NCI-H82 (cell line): ENCODE measurements at places on chromosomes 3 and 15.

- DNase-seq, result no peak
Measured at GRCh38 chr3:57986261-57986660, 22.0 kb upstream of the FLNB start.

DNA sequence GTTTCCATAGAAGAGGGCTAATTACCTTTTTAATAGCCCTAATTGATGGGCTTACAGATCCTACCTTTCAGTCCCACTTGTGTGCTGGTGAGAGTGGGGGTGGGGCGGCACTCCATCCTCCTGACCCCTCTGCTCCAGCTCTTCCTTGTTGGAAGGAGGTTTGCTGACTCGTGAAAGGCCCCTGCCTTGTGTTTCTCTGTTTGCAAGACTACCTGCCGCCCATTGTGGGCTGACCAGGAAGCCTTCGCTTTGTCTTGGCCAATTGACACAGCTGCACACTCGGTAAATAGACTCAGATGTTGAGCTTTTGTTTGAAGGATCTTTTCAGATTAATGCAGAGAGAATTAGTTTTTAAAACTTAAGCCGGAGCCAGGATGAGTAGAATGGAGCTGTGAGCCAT, 197.3 kb upstream of the HES1 start:
- DNase-seq, result peak; percentile 46

- DNase-seq, result peak; percentile 70
Measured at GRCh38 chr3:129106320-129106719, 15.3 kb downstream of the RAB43 start.

DNA sequence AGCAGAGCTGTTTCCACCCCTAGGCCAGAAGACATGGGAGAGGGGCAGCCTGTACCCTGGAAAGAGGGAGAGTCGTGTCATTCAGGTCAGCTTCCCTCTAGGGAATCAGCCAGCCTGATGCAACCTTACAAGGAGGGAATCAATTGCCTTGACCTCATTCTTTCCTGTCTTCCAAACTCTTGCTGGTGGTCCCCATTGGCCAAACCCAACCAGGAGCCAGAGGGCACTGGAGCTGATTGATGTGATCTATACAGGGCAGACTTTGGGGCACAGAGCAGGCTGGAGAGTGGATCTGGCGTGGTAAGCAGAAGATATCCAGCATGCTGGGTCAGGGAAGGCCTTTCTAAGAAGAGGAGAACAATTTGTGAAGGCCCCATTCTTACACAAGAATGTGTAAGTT, 19.1 kb upstream of the MAGEF1 start:
- DNase-seq, result no peak

DNA sequence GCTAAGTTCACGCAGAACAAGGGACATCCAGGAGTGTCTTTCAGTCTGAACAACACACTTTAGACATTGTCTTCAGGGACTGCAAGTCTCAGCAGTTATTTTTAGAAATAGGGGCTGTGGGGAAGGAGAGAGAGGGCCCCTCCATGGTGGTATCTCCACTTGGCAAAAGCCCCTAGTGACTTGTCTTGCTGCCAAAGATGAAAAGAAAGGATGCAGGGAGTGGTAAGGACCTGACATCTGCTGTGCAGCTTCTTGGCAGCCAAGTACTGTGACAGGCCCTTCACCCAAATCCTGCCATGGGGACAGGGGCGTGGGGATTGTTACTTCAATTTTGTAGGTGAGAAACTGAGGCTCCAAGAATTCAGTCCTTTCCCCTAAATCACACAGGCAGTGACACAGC, 21.0 kb upstream of the SEMA6D start:
- DNase-seq, result no peak

DNA sequence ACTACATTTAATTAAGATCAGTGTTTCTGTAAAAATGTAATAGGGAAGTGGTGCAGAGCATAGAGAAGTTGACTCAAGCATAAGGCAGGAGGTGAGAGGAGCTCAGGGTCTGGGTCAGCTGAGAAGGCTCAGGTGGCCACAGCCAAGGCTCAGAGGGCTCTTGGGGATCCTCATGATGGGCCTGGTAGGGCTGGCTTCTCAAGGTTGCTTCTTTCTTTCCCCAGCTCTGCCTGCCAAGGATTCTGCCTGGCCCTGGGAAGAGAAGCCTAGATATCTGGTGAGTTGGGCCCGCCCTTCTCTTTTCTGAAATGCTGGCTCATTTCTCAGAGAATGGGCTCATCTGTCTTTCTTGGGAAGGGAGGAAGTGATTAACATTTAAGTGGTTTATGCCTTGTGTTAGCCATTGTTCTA, 6.5 kb downstream of the ZNF589 start:
- DNase-seq, result peak; percentile 69

- no peak for DNase-seq
Measured at GRCh38 chr3:52998771-52999513, 46.9 kb downstream of the SFMBT1 start.

DNA sequence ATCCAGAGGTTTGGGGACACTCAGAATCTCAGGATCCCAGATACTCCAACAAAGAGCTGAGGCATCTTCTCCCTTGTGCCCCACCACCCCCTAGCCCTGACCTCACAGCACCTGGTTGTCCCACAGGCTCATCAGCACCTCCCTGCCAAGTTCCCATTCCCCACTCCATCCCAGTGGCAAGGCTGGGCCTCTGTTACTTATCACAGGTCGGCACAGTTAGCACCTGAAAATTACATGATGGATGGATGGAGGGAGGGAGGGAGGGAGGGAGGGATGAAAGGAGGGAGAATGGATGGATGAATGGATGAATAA, 12.8 kb downstream of the MYL3 start:
- no peak for DNase-seq

DNA sequence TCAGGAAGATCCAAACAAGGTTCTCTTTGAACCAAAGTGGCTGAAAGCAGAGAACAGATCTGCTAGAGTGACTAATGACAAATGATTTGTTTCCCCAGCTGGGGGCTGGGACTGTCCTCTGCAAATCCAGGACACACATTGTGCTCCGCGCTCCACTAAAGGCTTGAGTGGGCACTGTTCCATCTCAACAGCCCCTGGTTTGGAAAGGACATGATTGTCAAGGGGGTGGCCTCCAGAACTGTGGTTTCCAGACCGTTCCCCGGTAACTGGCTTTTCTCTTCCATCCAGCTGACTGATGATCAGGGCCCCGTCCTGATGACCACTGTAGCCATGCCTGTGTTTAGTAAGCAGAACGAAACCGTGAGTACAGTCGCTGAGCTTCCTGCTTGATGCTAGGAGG, 91.0 kb downstream of the LRTM1 start:
- DNase-seq, result no peak

DNA sequence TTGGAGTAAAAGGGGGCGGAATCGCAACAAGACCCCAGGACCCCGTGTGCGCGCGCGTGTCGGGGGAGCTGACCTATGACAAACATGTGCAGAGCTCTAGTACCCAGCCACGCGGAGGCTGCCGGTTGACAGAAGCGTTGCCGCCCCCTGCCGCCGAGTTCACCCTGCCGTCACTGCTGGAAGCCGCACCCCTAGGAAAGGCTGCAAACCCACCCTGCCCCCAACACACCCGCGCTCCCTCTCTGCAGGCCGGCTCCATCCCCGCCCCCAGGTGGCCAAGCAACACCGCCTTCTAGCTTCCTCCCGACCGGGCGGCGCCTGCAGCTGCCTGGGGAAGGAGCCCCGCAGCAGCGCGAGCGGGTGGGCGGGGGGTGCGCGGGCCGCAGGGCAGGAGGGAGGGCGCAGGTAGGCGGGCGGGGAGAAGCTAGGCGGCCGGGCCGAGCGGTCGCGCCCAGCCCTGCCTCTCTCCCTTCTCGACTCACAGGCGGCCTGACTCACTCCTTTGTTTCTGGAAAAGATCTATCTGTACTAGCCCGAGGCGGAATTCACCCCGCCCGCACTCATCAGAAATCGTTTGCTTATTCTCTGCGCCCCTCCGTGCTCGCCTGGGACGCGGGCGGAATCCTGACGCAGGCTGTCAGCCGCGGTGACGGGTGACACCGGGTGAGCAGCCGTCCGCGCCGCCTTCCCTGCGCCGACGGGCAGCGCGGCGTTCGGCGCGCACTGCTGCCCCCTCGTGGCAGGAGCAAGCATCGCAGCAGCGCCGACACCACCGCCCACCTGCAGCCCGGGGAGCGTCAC, 160.8 kb downstream of the GAP43 start:
- DNase-seq, result peak; percentile 99

DNA sequence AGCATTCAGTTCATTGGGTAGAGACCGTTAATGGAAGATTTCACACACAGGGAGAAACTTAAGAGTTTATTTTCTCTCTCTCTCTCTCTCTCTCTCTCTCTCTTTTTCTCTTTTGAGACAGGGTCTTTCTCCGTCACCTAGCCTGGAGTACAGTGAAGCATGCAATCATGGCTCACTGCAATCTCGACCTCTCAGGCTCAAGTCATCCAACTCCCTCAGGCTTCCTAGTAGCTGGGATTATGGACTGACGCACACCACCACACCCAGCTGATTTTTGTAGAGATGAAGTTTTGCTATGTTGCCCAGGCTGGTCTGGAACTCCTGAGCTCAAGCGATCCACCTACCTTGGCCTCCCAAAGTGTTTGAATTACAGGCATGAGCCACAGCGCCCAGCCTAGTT, 1.6 kb downstream of the WDR72 start:
- DNase-seq, result no peak

DNA sequence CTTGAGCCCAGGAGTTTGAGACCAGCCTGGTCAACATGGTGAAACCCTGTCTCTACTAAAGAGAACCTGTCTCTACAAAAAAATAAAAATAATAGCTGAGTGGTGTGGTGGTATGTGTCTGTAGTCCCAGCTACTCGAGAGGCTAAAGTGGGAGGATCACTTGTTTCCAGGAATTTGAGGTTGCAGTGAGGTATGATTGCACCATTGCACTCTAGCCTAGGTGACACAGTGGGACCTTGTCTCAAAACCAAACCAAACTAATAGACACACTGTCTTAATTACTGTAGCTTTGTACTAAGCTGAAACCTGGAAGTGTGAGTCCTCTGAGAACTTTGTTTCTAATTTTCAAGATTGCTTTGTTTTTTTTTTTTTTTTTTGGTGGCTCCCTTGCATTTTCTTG, 30.4 kb downstream of the MGA start:
- no peak for DNase-seq

DNA sequence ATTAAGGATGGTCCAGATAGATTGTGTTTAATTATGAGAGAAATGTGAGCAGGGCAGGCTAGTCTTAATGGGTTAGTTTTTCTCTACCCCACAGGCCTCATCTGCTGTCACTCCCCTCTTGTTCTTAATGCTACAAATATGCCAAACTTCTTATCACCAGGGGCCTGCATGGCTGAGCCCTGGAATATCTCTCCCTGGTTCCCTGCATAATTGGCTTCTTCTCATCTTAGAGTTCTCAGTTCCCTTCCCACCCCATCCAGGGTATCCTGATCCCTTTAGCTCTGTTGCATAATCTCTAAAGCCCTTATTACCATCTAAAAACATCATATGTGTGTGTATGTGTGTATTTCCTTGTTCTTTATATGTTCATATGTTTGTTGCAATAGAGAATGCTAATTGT, 279.6 kb downstream of the LSAMP start:
- peak; percentile 65 for DNase-seq

- peak; percentile 98 for DNase-seq
Measured at GRCh38 chr3:193021506-193022010, 103.9 kb upstream of the MB21D2 start.

DNA sequence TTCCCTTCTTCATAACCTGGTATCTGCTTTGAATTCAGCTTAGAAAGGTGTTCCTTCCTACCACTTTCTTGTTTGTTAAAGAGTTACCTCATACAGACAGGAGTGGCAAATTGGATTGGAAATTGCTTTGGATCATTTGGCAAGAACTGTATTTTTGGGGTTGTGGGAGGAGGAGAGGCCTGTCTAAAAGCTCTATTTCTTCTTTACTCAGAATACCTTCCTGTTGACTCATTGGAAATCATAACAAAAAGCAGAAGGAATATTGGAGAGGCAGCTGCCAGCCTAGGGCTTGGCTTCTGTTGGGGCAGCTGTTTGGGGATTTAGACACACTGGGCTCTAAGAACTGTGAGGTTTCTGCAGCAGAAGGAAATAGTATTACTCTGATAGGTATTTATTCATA, 14.2 kb downstream of the IQGAP1 start:
- DNase-seq, result peak; percentile 67

GRCh38 chr3:175704366-175705055, 845.4 kb downstream of the NAALADL2 start:
- no peak for DNase-seq

DNA sequence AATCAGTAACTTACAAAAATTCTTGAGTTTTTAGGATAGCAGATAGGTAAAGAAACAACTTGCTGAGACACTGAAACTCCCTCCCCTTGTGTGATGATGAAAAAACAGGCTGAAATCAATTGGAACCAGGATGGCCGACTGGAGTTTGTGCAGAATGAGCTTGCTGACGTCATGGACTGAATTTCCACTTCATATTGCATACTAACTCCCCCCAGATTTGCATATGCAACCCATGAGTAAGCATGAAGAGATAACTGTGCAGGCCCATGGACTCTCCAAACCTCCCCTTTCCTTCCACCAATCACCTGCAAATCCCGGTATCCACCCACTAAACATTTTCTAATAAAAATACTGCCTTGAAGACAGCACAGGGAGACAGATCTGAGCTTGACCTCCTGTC, 82.0 kb upstream of the SCN5A start:
- DNase-seq, result no peak

DNA sequence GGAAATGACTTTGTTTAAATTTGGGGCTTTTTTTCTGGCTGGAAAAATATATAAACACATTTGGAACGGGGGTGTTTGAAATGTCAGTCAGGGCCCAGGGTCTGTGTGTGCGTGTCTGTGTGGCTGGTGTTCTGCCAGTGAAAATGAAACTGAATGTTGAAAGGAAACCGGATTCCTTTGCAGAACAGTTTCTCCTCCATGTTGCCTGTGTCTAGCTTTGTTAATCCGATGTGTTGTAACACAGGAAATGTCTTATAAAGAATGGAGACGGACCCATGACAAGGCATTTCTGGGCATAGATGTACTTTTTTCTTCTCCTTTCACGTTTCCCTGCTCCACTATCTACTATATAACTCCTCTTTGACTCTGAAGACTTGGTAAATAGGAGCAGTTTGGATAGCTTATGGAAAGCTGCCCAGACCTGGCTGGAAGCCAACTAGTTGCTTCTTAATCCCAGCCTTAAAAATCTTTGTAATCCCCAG, 2.8 kb downstream of the SQOR start:
- peak; percentile 91 for DNase-seq

DNA sequence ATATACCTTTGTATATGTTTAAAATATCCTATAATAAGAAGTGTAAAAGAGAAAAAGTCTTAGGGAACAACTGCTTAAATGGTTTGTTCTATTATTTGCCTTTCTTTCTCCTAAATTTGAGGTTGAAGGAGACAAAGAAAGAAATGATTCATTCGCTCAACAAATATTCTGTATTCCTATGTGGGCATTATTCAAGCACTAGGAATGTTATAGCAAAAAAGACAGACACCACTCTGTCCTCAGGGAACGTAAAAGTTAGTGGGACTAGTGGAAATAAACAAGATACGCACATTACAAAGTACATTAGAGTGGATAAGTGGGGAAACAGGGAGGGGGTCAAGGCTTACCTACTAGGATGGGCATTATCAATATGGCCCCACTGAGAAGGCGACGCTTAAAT, 332.2 kb downstream of the LPP start:
- no peak for DNase-seq

DNA sequence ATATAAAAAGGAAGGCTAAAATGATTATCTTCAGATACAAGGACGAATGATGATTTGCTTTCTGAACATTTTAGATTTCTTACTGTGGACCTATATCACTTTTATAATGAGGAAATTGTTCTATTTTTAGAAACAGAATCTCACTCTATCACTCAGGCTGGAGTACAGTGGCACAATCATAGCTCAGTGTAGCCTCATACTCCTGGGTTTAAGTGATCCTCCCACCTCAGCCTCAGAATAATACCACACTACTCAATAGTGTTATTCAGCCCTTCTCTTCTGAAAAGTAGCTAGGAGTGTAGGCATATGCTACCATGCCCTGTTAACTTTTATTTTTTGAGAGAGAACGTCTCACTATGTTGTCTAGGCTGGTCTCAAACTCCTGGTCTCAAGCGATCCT, 15.8 kb downstream of the DNAJC13 start:
- DNase-seq, result no peak
